ENCODE measurements at places on chromosomes 5 and 9. TPM values are rescaled to one million over a fixed set of nuclear protein-coding genes. Genes with fewer than 3 reads are reported as not detected.

The RETREG1 gene
- 8.0 TPM for total RNA-seq

The OTP gene
- total RNA-seq: 8.4 TPM

The GALT gene
- 26.2 TPM for total RNA-seq

The ASB6 gene
- total RNA-seq: 15.1 TPM

Data from GM12878 (cell line).